ENCODE measurements at places on chromosomes 12 and 14.

DNA sequence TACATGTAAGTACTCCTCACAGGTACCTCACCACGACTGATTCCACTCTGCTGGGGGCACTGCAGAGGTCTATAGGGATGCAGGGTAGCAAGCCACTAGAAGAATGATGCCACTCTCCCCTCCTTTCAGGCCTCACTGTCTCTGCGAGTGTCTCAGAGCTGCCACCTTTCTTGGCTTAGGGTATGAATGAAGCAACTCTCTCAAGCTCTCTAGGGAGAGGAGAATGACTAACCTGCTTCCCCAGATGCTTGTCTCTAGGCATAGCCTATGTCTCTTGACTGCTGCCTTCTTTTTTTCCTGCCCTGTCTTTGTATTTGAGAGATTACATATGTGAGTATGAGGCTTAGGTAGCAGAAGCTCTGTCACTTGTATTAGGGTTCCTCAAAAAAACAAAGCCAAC lies 566.5 kb upstream of the ATP2B1 start:
- no peak for DNase-seq

- DNase-seq, result no peak
Observed at GRCh38 chr14:56759633-56760032, 50.6 kb downstream of the OTX2 start.

GRCh38 chr12:5571115-5571514 lies 139.2 kb downstream of the NTF3 start:
- no peak for DNase-seq

DNA sequence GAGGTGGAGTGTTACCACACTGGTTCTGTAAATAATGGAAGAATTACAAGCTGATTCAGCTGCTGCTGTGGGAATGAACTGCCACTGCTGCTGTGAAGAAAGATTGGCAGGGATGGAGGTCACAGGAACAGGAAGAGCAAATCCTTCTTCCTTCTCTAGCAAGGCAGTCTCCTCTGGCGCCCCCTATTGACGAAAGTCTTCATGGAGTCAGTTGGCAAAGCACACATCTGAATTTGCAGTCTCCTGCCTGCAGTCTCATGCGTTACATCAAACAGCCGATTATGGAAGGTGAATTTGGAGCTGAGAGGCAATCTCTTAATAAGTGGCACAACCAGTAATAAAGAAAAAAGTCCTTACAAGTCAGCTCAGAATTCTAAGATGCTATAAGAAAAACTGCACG lies 106.0 kb upstream of the TMTC1 start:
- no peak for DNase-seq

DNA sequence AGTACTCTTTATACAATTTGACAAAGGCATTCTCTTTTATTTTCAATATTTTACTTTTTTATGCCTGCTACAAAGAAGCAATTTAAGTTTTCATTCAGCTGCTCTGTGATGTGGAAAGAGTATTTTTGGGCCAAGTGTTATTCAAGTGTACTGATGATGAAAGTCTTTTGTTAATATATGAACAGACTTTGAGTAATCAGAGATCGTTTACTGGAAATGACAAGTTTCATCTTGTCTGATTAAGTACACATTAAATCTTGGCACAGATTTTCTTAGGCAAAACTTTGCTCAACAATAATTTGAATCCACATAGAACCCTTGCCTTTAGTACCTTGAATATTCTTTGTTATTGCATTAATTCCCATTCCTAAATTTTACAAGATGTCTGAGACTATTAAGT lies 13.3 kb upstream of the PZP start:
- no peak for DNase-seq

DNA sequence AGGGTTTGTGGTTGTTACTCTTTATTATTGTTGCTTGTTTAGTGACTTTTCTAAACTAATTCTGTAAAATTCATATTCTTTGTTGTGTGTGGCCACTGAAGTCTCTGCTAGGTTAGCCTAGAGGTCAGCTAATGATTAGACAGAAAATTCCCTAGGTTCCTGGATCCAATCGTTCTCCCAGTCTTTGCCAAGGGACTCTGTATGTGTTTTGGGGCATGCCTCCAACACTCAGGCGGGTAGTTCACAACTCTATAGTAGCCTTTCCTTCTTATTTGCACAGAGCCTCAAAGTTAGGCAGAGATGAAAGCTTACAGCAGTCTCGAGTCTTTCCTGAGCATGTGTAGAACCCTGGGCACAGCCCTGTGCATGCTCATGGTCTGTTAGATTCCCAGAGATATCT lies 32.7 kb upstream of the RIN3 start:
- DNase-seq, result no peak

- DNase-seq, result no peak
Observed at GRCh38 chr12:8594072-8594471, 18.6 kb downstream of the AICDA start.

DNA sequence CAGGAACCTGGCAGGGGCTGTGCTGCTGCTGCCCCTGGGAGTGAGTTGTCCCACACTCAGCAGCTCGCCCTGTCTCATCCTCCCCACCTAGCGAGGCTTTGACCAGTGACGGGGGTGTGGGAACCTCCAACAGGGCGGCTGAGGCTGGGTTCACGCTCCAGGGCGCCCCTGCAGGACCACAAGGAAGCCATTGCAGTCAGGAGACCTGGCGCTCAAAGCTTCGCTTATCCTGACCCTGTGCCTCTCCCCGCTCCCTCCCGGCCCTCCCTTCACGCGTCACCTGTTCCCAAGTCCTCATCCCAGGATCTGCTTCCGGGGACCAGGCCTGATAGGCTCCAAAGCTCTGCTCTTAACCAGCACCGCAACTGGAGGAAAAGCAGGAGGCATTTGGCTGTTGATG lies 272.0 kb upstream of the SFSWAP start:
- no peak for DNase-seq

DNA sequence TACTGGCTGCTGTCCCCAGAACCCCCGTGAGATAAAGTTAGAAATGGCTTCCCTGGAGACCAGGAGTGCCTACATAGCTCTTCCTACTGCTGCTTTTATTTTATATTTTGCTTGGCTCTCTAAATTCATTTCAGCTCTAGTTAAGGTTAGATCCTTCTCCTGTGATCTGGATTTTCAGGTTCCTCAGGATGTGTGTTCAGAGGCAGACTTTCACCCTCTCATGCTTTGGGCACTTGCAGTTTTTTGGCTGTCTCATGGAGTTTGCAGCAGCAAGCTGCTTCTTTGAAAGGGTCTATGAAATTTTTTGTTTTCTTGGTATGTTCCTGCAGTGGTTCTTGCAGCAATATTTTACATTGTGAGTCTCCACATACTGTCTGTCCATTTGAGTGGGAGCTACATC lies 93.3 kb downstream of the ATP23 start:
- DNase-seq, result no peak

DNA sequence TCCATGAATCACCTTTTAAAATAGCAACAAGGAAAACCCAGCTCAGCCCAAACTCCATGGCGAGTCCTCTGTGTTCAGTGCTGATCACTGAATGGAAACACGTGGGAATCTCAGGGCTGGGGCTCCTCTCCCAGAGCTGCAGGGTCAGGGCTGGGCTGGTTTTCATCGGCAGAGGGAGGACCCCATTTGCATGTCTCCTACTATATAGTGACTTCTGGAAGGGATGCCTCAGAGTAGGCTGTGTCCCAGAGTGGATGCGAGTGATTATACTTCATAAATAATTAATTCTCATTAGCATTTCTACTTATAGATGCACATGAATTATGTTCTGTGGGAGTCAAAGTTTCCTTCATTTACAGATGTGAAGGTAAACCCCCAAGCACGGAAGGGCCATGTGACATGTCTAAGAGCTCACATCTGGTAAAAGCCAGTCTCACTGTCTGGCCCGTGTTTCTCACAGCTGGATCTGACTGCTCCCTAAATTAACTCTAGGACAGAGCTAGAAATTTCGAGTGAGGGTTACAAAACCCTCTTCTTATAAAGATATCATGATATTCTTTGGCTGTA lies 685.0 kb downstream of the TMEM121 start:
- no peak for DNase-seq

- DNase-seq, result no peak
Observed at GRCh38 chr12:85441741-85442140, 161.7 kb downstream of the ALX1 start.

DNA sequence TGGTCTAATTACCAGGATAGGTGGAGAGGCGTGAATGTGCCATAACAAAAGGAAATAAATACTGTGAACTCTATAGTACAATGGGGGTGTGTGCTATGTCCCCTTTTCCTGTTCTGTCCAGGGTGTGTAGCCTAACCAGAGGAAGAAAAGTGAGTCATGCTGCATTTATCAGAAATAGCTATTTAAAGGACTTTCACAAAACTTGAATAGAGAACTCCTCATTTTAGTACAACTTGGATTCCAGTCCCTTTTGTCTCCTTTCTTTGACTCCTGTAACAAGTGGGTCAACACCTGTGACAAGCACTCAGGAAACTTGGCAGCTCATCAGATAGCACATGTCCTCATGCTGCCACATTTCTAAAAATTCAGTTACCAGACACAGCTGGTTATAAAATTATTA lies 123.4 kb downstream of the CCDC91 start:
- no peak for DNase-seq

Data from CD4-positive, alpha-beta T cell treated with Interleukin-6 at 100 ng/mL for 8 hours (primary cell).